ENCODE measurements at places on chromosomes 3 and 15.

DNA sequence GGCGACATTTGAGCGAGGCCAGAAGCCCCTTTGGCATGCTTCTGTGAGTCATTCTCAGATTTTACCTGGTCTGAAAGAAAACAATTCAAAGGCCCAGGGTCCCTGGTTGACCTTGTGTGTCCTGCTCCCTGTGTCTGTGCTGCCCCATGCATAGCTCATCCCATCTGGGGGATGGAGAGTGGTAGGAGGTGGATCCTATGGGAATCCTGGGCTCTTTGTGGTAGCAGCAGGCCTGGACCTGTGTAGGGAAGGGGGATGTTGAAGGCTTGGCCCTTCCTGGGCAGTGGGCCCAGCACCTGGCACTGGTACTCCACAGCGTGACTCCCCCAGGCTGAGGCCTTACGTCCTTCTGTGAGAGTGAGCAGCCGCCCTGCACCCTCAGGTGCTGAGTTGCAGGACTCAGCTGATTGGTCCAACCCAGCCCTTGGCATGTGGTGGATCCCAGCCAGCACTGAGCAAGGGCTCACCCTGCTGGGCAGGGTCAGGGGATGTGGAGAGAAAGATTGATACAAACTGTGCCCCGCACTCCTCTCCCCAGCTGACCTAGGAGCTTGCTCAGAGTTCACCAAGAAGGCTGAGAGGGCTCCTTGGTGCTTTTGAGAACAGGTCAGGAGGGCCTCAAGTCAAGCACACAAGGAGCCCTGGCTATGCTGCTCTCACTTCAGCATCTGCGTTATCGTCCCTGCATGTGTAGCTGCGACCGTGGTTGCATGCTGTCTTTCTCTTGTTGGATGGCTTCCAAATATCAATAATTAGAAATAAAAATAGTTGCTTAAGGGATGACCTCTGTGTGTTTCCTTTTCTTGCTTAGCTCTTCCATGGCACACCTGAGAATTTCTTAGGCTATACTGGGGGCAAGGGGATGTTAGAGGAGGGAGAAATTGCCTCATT lies 21.4 kb upstream of the JMJD7 start:
- DNase-seq = peak; percentile 34

DNA sequence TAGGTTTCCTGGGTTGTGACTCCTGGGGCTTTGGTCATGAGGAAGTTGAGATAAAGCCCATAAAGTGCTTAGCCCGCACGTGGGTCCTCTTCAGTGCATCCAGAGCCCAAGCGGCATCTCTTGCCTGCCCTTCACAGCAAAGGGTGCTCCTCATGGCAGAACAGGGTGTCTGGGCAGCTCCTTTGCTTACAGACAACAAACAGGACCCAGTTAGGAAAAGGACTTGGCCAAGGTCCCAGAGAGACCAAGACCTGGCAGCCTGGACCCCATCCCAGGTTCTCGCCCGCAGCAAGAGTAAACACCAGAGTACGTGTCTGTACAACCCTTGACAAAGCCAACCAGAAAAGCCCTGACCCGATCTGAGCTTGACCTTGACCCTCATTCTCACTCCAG lies 27.0 kb downstream of the ALS2CL start:
- DNase-seq = no peak

- DNase-seq = no peak
These were observed 80.8 kb downstream of the RARB start for GRCh38 chr3:25508901-25509300.

DNA sequence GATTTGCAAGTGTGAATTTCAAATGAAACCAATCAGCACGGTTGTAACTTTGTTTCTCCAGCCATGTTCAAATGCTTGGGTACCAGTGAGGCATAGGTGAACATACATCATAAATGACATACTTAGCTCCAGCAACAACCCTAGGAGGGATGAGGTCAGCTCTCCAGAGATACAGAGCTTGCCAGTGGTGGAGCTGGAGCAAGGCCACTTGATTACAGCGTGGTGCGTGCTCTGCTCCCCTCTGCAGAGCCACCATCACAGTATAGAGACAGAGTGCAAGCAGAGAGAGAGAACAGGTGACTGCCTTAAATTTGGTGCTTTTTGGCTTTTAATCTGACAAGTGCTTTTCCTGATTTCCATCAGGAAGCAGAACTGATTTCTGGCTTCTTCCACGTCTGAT lies 275.1 kb downstream of the PDZRN3 start:
- no peak for DNase-seq

- no peak for DNase-seq
These were observed 5.8 kb upstream of the PPP4R2 start for GRCh38 chr3:72990701-72991395.

- DNase-seq = no peak
These were observed 356.5 kb downstream of the ZIC4 start for GRCh38 chr3:147049821-147050220.

DNA sequence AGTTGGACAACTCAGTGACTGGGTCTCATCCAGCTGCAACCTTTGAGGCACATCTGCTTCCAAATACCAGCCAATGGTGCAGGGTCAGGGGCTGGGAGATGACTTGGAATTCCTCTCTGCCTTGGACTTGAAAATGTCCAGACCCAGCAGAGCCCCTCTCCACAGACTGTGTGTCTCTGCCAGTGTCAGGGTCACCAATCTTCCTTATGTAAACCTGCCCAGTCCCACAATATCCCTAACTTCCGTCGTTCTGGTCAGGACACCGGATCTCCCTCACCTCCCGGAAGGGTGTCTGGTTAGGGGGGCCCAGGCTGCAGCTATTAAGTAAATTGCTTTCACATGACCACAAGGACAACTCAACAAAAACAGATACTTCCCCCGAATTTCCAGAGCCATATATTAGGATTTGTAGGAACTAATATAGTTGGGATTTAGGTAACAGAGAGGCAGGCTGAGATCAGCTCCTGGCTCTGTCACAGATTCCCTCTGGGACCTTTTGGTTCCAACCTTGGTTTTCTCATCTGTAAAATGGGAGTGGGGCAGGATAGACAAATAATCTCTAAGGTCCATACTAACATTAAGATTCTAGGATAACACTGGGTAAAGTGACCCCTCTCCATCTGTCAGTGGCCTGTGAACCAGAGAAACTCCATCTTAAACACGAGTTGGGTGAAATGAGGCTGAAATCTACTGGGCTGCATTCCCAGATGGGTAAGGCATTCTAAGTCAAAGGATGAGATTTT lies 30.8 kb downstream of the IGDCC3 start:
- DNase-seq = no peak

DNA sequence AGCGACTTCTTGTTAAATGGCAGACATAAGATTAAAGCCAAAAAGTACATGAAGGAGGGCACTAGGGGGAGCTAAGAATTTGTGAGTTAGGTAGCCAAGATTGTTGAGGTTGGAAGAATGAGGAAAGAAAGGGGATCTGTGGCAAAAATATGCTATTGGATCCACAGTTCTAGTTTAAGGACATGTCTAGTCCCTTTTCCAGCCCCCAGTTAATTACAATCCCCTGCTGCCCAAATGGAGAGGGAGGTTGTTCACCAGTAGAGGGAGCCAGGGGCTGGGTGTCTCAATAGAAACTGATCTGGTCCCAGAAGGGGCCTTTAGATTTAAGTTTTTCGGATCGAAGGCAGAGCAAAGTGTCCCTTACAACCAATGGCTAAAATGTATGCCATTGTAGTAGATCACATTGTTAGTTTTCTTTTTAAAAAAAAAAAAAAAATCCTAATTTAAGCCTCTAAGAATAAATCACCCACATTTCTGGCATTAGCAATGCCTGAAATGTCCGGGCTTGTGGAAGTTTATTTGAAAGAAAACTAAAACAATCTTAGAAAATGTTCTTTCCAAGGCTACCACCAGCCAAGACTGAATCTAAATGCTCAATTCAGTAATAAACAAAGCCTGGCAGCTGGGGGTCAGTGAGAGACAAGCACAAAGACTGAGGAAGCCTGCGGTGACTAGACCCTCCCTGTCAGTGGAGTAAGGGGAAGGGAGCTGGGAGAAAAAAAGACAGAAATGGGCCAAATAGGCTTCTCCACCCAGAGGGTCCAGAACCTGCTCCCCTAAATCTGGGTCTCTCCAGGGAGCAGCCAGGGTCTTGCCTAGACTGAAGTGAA lies 7.1 kb downstream of the COL8A1 start:
- no peak for DNase-seq

DNA sequence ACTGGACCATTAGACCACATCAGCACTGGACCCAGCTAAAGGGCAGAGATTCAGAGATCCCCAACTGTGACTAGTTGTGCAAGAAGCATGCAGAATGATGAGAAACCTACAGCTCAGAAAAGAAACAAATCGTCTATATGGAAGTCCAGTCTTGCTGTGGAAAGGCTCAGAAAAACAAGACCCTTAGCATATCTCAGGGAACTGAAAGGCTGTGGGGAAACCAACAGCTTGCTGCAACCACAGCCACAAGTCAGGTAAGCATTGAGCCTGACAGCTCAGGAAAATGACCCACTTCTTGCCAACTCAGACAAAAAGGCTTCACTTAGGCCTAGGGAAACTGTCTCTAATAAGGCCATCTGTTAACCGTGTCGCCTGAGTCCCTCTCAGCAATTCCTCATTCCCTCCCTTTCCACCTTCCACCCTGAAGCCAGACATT lies 145.6 kb downstream of the LSAMP start:
- no peak for DNase-seq

DNA sequence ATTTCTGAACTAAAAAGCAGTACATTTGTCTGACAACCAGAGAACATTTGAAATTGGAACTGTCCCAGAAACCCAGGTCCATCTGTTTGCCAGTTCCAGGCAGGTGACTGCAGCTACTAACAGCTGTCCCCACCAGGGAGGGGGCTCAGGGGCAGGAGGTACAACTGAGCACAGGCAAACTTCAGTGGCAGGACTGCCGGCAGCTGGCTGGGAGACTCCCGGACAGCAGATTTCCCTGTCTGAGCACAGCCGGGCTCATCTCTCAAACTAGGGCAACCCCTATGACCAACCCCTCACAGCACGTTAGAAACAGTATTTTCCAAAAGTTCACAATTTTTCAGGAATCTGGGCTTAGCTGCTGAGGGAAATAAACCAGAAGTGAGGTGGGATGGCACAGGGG lies 88.8 kb downstream of the MEGF11 start:
- no peak for DNase-seq

- DNase-seq = no peak
These were observed 21.8 kb upstream of the PFN2 start for GRCh38 chr3:149992416-149993058.

- no peak for DNase-seq
These were observed 96.5 kb downstream of the DLG1 start for GRCh38 chr3:197201791-197202452.

DNA sequence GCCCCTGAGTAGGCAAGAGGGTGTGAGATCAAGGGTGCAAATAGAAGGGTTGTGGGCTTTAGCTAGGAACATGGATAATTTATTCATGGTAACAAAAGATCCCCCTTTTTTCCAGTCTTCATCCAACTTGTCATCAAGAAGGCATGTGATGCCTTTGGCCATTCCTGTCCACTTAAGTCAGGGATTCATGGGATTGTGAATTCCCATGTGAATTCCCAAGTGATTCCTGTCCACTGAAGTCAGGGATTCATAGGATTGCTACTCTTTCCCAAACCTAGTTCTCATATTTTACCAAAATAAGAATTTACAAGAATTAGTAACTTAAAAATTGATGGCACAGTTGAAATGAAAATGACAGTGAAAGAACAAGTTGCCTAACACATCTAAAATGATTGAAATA lies 40.8 kb downstream of the HMG20A start:
- no peak for DNase-seq

Measured in NCI-H510A (cell line).